ENCODE measurements at places on chromosomes 12 and 14. TPM values are rescaled to one million over a fixed set of nuclear protein-coding genes. Genes with fewer than 3 reads are reported as not detected.

The PLA2G1B gene
- not detected for total RNA-seq

The ANHX gene
- total RNA-seq: not detected

The PMCH gene
- not detected for total RNA-seq

The RTN1 gene
- total RNA-seq: 2.9 TPM

The CCDC38 gene
- under 0.01 TPM for total RNA-seq

Measured in aortic smooth muscle cell (primary cell).